ENCODE measurements at places on chromosomes 3 and 15.
A peak's percentile ranks its signal among the peaks of the same experiment; 100 is the strongest.

- DNase-seq: peak; percentile 57
Observed at GRCh38 chr3:31980530-31981205, 394 bp downstream of the OSBPL10 start.

GRCh38 chr3:11609481-11609880, 34.2 kb downstream of the VGLL4 start:
- DNase-seq: no peak

- DNase-seq: peak; percentile 32
Observed at GRCh38 chr15:52557274-52557641, 11.6 kb downstream of the ARPP19 start.

DNA sequence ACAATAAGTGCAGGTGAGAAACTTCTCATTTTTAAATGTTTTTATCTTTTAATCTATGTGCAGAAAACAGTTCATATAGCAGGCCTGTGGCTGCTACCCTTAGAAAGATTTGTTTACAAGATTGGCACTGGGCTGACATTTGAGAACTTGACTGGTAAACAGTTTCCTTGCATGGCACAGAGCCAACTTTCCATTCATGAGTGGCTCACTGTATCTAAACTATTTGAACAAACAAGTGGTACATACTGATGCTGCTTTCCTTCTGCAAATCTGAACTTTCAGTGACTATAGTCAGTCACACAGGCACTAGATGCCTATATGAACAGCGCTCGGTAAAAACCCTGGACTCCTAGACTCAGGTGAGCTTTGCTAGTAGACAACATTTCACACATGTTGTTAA, 6.3 kb upstream of the GTPBP8 start:
- DNase-seq: peak; percentile 33

- no peak for DNase-seq
Observed at GRCh38 chr15:92645051-92645631, 10.4 kb downstream of the FAM174B start.

DNA sequence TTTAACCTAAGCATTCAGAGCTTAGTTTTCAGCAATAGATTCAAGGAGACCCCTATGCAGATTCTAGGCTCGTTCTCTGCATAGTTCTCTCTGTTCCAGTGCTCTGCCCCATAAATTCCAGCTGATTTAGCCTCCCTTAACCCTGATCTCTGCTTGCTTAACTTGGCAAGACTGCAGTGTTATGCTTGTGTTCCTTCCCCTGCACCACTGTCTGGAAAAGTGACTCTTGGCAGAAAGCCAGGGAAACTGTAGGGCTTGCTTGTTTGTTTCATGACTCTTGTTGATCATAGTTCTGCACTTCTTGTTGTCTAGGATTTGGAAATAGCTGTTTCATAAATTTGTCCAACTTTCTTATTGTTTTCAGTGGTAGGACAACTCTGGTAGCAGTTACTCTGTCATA, 40.1 kb downstream of the ANAPC13 start:
- DNase-seq: peak; percentile 84

DNA sequence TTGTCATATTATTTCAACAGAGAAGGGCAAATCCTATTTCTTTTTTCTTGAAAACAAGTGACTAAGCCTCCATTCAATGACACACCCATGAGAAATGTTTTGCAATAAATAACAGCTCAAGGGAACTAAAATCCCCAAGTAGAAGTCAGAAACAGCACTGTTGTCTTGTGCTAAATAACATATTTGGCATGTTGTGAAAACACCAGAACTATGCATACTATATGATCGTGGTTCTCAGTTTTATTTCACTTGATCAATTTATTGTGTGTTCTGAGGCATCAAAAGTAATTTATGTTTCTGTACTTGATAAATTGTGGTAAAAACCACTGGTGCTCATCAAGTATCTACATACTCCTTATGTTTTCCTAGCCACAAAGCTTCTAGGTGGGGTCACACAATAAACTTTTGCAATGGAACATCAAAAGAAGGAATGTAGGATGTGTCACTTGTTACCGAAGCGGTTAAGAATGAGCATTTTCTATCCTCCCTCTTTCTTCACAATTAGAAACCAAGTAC, 691.7 kb upstream of the CBLB start:
- DNase-seq: peak; percentile 89

- DNase-seq: no peak
Observed at GRCh38 chr3:181948286-181948685, 236.6 kb downstream of the SOX2 start.

GRCh38 chr15:66006986-66007385, 137.7 kb downstream of the RAB11A start:
- DNase-seq: peak; percentile 59

GRCh38 chr15:88608607-88609181, 12.4 kb upstream of the AEN start:
- DNase-seq: no peak

- DNase-seq: peak; percentile 81
Observed at GRCh38 chr3:48013288-48013980, 2.8 kb downstream of the MAP4 start.

GRCh38 chr15:70507772-70508371, 255.5 kb downstream of the UACA start:
- peak; percentile 73 for DNase-seq

DNA sequence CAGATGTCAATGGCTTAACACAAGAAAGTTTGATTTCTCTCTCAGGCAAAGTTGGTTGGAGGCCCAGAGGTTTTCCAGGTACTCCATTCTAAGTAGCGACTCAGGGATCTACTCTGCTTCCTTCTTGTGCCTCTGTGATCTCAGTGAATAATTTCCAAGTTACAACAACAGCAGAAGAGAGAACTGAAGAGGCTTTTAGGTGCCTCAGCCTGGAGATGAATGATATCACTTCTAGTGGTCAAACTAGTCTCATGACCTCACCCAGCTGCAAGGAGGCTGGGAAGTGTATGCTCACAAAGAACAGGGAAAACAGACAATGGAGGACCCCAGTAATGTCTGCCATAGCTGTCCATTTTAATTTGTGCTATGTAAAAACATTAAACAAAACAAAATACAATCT, 4.6 kb upstream of the PRICKLE2 start:
- peak; percentile 72 for DNase-seq

GRCh38 chr3:97896129-97896528, 74.3 kb downstream of the CRYBG3 start:
- no peak for DNase-seq

- DNase-seq: peak; percentile 1
Observed at GRCh38 chr15:45377609-45378148, 665 bp downstream of the GATM start.

DNA sequence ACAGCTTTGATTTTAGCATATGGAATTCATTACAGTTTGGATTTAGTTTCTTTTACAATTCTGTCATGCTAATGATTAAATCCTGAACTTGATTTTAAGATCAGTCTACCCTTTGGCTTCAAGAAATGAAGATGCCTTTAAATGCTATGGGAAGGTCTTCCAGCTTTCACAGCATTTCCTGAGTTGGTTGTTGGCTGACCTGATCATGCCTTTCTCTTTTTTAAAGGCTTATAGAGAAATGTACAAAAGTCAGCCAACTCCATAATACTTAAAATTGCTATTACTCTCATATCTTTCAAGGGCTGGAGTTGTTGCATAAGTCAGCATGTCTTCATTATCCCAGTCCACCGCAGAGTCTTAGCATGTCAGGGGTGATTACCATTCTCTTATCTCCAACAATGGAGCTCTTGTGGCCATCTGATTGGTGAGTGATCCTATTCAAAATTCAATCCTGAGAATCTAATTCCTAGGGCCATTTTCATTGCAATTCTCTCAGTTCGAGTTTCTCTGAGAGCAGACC, 123.8 kb downstream of the GMNC start:
- DNase-seq: no peak

DNA sequence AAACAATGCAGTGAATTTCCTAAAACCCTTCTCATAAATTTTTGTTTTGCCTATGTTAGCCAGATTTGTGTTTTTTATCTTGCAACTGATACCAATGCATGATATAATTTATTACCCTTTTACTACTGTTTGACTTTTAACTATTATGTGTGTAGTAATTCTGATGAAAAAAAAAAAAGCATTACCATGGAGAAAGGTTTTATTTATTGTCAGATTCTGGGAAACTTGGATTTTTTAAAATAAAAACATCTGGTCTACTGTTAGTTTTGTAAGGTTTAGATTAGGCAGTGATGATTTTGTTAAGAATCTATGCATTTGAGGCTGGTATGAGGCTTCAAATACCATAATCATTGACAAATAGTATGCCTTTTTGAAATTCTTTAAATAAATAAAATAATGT, 470.4 kb upstream of the ROBO1 start:
- DNase-seq: no peak

GRCh38 chr3:8727605-8728512, 5.7 kb upstream of the CAV3 start:
- DNase-seq: no peak

DNA sequence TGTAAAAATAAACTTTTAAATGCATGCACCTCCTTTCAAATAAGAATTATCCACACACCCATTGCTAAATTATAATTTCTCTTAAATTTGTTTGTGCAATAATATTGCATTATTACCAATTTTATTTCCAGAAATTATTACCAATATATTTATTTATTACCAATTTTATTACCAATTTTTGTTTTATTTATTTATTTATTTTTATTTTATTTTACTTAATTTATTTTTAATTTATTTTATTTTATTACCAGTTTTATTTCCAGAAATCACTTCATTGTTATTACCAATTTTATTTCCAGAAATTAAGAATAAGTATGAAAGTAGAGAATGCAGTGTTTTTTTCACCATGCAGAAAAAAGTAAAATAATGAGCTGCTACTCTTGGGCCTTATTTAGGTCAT, 525.4 kb downstream of the NAALADL2 start:
- no peak for DNase-seq

DNA sequence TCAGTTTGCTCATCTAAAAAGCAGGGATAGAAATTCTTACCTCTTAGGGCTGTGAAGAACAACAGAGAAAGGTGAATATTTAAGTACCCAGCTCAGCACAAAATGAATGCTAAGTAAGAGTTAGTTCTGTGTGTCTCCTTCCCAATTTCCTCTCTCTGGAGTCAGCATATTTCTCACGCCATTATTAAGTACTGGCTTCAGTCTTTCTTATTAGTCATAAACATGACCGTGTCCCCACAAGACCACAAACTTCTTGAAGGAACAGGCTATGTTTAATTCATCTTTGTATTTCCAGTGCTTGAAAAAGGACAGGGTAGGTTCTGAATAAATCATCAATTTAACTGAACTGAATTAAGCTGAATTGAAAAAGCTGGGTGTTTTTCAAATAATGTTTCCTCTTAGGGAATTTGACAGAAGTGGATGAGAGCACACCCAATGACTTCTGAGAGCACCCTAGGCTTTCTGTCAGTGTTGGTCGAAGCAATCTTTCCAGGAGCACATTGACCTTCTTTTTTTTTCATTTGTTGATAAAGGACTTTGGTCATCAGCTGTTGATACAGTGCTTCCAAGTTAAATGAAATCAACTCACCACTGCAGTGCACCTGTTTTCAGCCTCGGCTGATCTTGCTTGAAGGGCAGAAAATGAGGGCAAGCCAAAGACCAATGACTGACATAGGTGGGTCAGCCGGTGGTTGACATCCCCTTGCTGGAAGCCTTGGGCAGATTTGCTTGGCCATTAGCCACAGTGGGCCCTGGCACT, 324.6 kb downstream of the MFSD1 start:
- DNase-seq: peak; percentile 16

GRCh38 chr3:43782541-43782940, 91.8 kb downstream of the ABHD5 start:
- no peak for DNase-seq

GRCh38 chr3:56118968-56119367, 349.3 kb downstream of the ERC2 start:
- DNase-seq: no peak

DNA sequence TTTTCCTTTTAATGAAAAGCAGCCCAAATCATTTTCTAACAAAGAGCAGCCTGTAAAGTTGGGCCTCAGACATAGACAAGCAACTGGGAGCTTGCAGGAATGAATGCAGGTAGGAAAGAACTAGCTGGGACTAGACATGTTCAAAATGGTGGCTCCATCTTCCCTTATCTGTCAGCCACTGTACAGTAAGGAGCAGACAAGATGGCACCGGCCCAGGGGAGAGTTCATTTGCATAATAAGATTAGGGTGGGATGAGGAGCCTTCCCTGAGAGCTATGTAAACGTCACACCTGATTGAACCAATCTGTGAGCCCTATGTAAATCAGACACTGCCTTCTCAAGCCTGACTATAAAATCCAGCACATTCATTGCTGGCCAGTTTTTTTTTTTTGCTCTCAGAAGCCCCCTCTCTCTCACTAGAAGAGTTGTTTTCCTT, 59.7 kb upstream of the GK5 start:
- DNase-seq: no peak

- DNase-seq: no peak
Observed at GRCh38 chr3:52076896-52077780, 20.8 kb upstream of the DUSP7 start.

- no peak for DNase-seq
Observed at GRCh38 chr3:95521396-95521795, 1293.0 kb upstream of the EPHA6 start.

GRCh38 chr3:143716731-143717130, 131.5 kb downstream of the SLC9A9 start:
- DNase-seq: no peak
